ENCODE measurements at places on chromosomes 6 and 20. TPM values are rescaled to one million over a fixed set of nuclear protein-coding genes. Genes with fewer than 3 reads are reported as not detected.

The PFDN4 gene
- total RNA-seq: 20.7 TPM

The SSTR4 gene
- total RNA-seq: not detected

The FOXC1 gene
- 0.26 TPM for total RNA-seq

The GATA5 gene
- not detected for total RNA-seq

The JAG1 gene
- total RNA-seq: 0.15 TPM

The SLC22A16 gene
- total RNA-seq: not detected

The UQCC2 gene
- 108 TPM for total RNA-seq

The CASS4 gene
- 10.9 TPM for total RNA-seq

The HLA-DQA2 gene
- 4.9 TPM for total RNA-seq

The PRICKLE4 gene
- total RNA-seq: not detected

The TP53INP2 gene
- 2.4 TPM for total RNA-seq

The TMEM200A gene
- 5.0 TPM for total RNA-seq

The ZBTB46 gene
- total RNA-seq: 0.84 TPM

GRCh38 chr6:126206504-126207246 is 133.2 kb upstream of the CENPW start:
- no peak for DNase-seq

- no peak for DNase-seq
Measured at GRCh38 chr6:91132461-91132860, 545.6 kb upstream of the MAP3K7 start.

DNA sequence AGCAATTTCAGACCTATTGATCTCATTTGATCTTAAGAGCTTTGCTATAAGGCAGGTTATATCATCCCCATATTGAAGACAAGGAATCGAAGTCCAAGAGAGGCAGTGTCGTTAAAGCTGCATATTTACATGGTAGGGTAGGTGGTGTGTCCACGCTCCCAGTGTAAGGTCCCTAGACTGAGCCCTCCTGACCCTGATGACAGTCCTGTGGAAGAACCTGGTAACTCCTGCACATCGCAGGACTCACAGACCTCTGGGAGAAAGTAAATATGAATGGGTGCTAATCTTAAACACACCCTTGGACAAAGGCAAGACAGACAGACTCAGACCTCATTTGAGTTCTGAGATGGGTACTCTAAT is 602 bp upstream of the HLA-DPB1 start:
- no peak for DNase-seq

DNA sequence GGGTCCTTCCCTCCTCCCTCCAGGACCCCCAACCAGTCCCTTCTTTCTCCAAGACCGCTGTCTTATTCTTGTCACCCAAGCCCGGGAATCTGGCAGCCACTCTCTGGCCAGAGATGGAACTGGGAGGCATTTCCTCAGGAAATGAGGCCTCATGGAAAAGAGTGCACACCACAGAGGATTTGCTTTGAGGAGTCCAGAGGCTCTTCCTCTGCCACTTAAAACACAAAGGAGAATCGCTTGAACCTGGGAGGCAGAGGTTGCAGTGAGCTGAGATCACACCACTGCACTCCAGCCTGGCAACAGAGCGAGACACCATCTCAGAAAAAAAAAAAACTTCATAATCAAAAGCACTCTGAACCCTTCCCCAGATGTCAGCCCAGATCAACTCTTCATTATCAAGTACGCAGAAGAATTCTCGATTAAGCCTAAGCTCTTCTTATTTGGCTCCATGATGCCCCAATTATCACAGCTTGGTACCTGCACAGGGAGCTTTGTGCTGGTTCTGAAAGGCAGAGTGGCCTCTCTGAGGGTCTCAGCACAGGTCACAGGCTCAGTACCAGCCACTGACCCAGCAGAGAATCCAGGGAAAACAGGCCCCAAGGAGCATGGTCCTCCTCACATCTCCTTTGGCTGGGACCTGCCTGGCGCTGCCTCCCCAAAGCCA is 82.9 kb upstream of the MAFB start:
- DNase-seq: no peak

- DNase-seq: no peak
Measured at GRCh38 chr20:44572551-44573500, 9.6 kb upstream of the PKIG start.

- no peak for DNase-seq
Measured at GRCh38 chr6:24078200-24078599, 47.8 kb upstream of the NRSN1 start.

- no peak for DNase-seq
Measured at GRCh38 chr6:159481897-159482296, 211.1 kb downstream of the SOD2 start.

DNA sequence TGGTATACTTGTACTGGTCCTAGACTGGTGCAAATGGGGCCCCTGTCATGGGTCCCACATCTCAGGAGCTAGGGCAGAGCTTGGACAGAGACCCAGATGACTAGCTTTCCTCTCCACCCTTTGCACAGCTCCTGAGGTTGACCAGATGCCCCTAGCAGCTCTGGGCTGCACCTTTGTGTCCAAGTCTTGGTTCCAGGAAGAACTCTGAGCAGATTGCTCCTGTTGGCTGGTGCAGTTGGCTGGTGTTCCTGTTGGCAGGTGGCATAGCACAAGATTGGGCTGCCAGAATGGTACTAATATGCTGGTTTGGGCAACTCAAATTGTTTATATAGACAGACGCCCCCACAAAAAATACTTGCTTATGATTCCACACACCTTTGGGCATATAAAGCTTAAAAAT is 89.4 kb upstream of the EZR start:
- DNase-seq: no peak

DNA sequence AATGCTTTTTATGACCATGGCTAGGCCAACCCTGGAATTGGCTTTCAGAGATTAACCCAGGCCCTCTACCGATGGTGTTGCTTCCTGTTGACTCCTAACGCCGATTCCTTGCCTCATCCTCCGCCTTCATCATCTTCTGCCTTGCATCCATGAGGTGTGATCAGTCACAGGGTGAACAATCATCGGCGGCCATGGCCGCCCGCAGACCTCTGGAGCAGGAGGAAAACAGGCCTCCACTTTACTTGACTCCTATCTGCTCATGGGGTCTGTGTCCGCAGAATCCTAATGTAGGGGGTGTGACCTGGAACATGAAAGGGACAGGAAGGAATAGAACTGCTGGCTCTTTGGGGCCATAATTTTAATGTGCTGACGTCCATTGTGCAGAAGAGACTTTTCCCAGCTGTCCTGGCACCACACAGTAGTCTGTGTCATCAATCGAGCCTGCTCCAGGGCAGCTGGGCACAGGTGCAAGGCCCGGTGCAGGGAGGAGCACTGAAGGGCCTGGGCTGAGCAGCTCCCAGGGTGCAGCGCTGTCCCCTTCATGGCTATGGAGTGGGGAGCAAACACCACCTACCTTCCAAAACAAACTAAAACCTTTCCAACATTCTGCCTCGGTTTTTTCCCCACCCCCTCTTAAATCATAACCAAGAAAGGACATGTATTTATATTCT is 8.0 kb downstream of the SLC22A3 start:
- DNase-seq: no peak

DNA sequence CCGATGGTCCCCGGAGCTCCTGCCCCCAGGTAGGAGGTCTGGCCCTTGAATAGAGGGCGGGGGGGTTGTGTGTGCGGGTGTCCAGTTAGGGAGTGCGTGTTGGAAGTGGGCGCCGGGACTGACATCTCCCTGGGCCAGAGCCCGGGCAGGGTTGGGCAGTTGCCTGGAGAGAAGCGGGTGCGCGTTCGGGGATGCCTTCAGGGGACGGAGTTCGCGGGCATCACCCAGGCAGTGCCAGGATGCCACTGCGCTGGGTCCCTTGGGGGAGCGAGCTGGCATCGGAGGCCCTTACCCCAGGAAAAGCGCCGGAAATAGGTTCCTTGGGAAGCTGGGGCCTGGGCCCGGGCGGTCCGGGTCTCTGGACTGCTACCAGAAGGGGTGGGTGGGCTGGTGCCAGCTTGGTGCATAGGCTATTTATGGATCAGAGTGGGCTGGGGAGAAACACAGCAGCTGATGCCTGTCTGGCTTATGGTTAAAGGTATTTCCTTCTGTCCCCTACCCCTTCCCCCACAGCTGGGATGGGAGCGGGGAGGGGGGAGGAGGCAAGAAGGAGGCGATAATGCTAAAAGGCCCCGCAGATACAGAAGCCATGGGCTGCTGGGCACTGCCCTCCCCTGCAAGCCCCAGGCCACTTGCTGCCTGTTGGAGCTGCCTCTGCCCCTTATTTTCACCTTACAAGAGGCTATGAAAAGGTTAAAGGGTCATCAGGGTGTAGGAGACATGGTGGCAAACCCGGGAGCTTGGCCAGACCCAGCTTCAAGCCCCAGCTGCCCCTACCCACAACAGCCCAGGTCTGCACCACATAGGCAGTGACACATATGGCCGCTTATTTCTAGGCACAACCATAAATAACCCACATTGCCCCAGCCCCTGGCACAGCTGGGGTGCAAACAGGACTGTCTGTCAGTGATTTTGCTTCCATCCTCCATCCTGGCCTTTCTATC is 638 bp downstream of the PACSIN1 start:
- no peak for DNase-seq

GRCh38 chr6:125340991-125341390 is 39.2 kb upstream of the HDDC2 start:
- DNase-seq: no peak

- DNase-seq: no peak
Measured at GRCh38 chr20:2599288-2600006, 53.0 kb upstream of the NOP56 start.

DNA sequence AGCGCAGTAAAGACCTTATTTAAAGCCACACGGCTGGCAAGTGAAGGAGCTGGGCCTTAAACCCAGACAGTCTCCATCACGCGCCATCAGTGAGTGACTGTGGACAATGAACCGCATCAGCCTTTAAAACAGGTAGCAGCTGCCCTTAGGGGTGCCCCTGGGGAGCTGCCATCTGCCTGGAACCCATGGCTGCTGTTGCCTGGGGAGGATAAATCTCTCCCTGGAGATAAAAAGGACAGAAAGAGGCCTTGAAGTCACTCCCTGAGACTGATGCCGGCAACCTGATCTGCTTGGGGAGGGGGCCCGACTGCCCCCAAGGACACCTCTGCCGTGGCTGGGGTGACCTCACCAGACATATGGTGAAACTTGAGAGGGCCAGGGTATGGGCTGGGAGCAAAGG is 73.5 kb downstream of the PREX1 start:
- no peak for DNase-seq

DNA sequence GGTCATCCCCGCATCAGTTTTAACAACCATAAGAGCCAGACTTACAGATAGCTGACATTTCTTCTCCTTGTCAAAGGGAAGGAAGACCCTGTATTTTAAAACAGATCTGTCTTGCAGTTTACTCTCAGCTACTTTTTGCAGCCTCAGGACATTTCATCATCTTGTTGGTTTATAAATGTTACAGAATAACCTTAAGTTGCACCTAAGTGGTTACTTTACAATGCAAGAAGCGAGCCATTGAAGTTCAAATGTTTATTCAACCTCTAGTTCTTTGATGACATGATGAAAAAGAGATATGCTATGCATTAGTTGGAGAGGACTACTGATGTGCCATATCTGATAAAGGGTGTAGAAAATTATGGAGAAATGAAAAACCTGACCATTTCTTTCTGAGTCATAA is 187.9 kb upstream of the COL21A1 start:
- DNase-seq: no peak

DNA sequence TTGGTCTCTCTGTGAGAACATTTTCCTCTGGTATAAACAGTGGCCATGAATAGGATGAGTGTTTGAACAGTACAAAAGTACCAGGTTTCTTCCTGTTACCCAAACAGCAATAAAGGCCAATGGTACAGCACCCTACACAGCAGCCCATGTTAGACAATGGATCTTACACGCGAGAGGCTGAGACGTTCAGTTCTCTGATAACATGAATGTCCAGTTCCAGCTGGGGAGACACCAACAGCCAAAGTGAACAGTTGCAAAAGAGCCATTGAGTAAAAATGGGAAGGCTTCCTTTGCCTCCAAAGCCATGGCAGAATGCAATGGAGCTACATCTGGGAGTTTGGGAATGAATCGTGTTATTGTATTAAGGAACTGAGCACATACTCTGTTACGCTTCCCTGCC is 246.8 kb upstream of the SGK1 start:
- DNase-seq: no peak

DNA sequence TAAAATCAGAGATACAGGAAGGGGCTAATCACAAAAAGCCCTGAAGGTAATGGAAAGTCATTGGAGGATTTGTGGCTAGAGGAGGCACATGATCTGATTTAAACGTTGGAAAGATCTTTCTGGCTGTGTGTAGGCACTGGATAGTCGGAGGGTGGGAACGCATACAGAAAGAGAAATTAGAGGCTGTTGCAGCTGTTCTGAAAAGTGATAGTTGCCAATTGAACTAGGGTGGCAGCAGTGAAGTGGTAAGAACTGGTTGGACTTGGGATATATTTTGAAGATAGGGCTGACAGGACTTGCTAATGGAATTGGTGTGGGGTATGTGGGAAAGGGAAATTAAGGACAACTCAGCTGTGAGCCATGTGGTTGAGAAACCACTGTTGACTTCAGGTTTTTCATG is 223.6 kb downstream of the OGFRL1 start:
- DNase-seq: no peak

DNA sequence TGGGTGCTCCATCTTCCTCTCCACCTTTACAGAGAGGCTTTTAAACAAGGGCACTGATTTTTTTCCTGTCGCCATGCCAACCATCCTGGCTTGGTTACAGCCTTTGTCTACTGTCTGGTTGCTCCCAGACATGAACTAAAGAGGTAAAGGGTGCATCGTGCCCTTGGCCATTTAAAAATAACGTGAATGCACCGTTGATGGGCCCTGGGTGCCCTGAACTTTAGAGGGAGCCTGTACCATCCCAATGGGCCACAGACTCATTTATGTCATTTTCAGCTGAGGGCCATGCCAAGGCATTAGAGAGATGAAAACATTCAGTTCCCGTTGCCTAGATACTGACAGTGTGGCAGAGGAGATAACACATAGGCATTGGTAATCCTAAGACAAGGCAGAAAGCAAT is 23.3 kb downstream of the TMC2 start:
- no peak for DNase-seq

- DNase-seq: no peak
Measured at GRCh38 chr6:13101409-13101808, 226.9 kb downstream of the TBC1D7 start.

GRCh38 chr6:88456221-88456859 is 290.2 kb upstream of the CNR1 start:
- DNase-seq: no peak

DNA sequence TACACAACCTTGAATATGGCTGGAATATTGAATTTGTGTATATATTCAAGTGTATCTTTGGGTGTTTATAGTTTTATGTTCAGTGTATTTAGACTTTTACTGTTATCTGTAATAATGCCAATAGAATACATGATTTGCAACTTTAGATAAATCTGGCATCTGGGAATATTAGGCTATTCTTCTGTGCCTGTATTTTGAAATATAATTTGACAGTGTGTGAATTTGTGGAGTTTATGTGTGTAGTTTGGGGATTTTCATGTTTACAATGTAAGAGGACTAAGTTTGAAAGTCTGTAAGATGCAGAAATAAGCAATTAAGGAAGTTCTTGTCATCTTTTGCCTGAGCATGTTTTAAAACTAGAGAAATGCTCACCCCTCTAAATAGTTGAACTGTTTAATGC is at the start of gene OR10C1:
TSS of gene OR10C1 (plus strand) at position 301 of the 400 bp plus-strand sequence. CDS start 710 bp downstream, outside the sequence.
- DNase-seq: no peak

GRCh38 chr20:33830371-33830770 is 19.2 kb downstream of the CHMP4B start:
- no peak for DNase-seq

Data from activated CD8-positive, alpha-beta memory T cell treated with anti-CD3 and anti-CD28 coated beads, Interleukin-2, amount 10 ng/mL, durations not matched to agents 7 days and 5 days (primary cell).